ENCODE measurements at places on chromosomes 5 and 9.

- no peak for DNase-seq
These were observed 647.8 kb downstream of the TAF11L14 start for GRCh38 chr5:18281947-18282581.

DNA sequence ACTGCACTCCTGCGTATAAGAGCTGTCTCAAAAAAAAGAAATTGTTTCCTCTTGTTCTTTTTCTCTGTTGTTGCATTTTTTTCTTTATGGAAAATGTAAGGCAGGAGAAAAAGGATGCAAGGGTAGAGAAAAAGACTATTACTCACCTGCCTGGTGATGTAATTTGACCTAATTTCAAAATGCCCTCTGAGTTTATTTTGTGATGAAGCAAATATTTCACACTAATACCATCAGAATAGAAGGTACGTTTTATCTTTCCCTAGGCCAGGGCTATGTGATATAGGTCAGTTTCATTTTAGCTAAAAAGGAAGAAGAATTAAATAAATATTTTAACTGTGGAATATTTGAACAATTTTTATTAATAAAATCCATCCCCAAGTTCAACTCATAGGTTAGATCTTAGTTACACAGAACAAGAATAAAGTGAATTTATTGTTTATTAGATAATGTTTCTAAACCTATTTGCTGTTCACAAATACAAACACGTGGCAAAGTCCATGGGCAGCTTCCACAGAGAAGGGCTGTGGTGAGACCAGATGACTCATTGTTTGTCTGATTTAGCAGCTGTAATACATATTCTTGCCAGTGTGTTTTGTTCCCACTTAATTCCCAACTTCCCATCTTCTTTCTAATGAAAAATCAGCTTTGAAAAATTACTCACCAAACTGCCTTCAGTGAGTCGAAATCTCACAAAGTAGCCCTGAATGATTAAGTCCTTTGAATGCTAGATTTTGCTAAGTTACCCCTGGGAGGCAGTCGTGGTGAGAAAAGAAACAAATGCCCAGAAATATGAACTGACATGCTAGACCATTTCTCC lies 52.8 kb upstream of the CCDC112 start:
- no peak for DNase-seq

DNA sequence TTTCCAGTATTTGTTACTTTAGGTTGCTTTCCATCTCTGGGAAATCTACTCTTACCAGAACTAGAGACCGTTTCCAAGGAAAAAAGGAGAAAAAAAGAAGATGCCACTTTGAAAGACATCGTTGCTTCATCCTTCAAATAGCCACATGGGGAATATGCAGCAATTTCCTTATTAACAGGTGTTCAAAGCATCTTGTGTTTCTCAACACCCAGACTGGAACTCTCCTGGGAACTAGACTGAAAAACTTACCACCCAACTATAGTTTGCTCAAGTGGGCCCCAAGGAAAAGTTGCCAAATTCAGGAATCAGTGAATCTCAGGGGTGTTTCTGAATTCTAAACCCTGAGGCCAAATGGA lies 80.0 kb upstream of the JAK2 start:
- DNase-seq, result no peak

DNA sequence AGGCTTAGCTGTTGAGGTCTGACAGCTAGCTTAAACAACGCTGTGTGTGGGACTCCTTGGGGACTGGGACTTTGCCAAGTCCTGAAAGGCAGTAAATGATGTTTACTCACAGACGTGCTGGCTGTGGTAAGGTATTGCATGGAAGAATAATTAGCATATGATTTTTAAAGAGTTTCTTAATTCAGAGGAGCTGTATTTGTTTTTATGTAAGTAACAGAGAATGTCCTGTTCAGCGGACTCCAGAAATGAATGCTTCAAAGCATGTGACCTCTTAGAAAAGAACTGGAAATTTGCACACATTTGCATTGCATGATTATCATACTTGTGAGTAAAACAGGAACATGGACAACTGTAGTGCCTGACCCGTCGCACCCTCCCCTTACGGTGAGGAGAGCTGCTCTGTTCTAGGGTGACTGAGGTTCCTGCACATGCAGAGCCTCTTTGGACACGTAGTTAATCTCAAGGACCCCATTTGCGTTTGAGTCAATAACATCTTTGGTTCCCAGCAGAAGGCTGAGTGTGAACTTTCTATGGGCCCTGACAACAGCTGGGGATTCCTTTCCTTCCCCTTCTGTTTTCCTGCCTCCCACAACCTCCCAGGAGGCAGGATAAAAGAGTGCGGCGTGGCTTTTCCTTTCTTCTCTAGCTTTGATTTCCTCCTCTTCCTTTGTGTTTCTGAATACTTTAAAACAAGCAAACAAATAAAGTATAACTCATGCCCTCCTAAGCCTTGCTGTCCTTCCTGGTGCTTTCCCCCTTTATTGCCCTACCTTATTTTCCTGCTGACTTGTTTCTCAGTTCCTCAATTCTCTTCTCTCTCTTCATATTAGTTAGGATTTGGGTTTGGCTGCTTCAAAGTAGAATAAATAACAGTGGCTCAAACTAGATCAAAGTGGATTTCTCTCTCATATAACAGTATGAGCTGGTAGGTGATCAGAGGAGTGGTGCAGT lies 157.2 kb upstream of the CD180 start:
- no peak for DNase-seq

DNA sequence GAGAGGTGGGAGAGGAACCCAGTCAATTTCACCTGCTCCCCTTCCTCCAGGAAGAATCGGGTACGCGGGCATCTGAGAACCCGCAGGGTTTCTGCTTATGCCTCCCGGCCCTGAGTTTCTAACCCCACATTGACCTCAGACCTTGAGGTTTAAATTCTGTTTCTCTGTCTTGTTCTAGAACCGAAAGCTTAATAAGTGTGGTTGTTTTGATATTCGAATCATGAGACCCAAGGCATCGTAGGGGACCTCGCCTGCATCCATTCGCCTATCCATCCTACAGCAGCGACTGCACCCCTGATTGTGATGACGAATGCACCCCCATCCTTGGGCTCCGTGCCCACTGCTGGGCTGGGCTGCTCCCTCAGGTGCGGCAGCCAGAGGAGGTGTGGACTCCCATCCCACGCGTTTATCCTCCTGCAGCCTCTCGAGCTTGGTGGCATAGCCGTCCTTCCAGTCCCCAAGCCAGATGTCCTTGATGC lies 80.8 kb upstream of the IER5L start:
- no peak for DNase-seq

GRCh38 chr5:17228821-17229291 lies 11.4 kb downstream of the BASP1 start:
- no peak for DNase-seq

- DNase-seq, result no peak
These were observed 7.1 kb upstream of the DMXL1 start for GRCh38 chr5:119063579-119064379.

- no peak for DNase-seq
These were observed 634.4 kb upstream of the C9orf72 start for GRCh38 chr9:28207657-28208056.

DNA sequence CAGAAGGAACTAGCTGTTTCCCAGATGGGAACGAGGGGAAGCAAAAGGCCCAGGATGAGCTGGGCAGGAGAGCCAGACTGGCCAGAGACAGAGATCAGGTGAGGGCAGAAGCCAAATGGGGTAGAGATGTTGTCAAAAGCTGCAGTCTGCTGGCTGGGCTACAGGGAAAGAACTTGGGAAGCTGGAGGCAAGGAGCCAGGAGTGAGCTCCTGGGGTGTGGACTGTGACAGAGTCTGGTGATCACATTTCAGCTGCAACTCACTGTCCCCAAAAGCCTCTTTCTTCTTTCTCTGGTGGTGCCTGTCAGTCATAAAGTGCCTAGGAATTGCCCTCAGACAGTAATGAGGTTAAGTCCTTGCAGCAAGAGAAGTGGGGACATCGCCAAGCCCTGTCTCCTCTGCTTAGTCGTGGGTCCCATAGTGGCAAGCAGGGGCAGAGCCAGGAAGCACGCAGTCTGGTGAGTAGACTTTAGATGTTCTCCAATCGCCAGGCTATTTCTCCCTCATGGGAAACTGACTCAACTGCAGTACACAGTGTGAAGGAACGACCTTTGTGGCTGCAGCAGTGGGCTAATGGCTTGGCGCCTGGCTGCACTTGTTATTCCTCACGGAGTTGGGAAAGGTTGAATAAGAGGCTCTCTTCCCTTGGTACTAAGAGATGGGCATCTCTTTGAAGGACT lies 2.5 kb upstream of the FSD1L start:
- DNase-seq, result no peak

GRCh38 chr5:88060194-88060593 lies 208.5 kb downstream of the TMEM161B start:
- no peak for DNase-seq

Data from hippocampal formation (tissue), 2 donors.